ENCODE measurements at places on chromosomes 12 and 14.

- no peak for DNase-seq
Measured at GRCh38 chr14:56340932-56341331, 222.7 kb downstream of the PELI2 start.

- DNase-seq: no peak
Measured at GRCh38 chr14:44609201-44609600, 102.1 kb upstream of the FSCB start.

DNA sequence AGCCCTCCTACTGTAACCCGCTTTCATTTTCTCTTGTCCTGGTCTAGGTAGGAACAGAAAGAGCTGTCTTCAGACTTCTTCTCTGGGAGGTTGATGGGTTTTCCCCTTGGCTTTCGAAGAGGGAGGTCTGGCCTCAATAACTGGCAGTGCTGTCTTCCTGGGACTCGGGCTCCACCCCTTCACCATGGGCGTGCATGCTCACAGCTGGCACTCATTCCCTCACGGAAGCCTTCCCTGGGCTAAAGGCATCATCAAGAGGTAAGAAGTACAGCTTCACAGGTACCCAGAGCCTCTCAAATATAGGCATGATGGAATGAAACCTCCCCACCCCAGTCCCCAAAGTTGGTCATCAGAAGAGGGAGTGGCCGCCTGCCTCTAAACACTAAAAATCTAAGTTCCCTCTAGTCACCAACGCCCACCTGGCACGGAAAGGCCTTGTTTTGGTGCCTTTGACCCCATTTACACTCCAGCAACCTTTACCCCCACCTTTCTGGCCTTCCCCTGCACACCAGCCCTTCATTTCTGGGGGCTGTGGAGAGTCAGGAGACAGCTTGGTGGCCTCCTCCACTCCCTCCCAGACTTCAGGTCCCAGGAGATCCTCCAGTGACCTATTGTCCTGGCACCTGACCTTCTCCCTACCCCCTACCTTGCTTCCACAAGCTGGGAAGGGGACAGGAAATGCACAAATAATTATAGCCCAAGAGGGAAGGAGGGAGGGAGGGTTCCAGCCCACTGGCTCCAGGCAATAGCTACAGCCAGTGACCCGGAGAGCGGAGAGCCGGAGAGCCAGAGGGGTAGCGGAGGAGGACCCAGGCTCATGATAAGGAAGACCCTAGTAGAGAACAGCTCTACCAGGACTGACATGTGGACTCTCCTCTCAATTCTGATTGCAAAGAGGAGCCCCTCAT, 2.8 kb downstream of the RAPGEF3 start:
- no peak for DNase-seq

DNA sequence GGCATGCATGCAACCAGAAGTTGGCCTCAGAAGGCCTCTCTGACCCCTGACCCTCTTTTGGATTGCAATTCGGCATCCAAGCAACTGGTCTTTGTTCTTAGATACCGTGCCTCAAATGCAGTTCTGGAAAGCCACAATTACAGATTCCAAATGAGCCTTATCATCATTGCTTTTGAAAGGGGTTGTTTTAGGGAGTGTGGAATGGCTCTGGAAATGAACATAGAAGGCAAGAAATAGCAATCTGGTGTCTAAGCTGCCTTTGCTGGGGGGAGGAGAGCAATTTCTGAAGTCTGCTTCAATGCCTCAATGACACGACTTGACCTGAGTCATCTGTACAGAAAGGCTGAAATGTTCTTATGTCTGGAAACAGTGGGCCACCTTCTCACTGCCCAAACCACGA, 250.1 kb downstream of the NUAK1 start:
- DNase-seq: no peak

GRCh38 chr14:89870316-89870715, 84.2 kb downstream of the EFCAB11 start:
- no peak for DNase-seq

GRCh38 chr14:103882503-103883262, 35.3 kb upstream of the PPP1R13B start:
- DNase-seq: no peak

GRCh38 chr12:848173-848865, 95.9 kb downstream of the WNK1 start:
- no peak for DNase-seq
